ENCODE measurements at places on chromosomes 11 and 22.

DNA sequence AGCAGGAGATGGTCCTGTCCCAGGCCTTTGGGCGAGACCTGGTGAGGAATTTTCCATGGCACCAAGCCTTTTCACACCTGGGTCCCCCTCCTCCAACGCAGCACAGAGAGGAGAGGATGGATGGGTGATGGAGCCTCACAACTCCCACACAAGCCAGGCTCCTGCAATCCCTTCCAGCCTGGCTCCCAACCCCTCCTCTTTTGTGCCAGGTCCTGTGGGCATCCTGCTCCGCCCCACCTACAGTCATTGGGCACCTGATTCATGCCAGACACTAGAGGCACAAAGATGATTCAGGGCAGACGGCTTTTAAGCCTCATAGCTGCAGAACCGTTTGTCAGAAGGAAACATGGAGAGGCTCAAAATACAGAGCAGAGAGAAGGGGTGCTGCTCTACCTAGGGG, 16.1 kb upstream of the MYRF start:
- DNase-seq, result no peak

DNA sequence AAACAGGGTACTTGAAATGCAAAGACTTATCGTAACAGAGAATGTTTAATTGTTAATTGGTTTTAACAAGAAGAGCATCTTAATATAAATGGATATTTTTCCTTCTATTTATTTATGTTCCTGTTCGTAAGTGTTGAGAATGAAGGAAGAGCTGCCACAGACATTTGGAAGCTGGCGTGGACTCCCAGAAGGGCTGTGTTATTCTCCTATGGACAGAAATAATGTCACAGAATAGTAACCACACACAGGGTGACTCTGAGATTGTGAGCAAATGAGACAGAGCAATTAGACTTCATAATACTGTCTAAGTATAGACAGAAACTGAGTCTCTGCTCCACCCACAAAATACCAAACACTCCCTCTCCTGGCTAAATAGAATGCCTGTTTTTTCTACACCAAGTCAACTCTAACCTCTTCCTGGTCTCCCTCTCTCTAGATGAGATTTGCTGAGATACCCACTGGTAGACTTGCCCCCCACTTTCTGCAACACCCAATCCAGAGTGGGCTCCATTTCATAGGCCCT, 6.1 kb downstream of the APOL3 start:
- DNase-seq, result no peak

- no peak for DNase-seq
Measured at GRCh38 chr11:75463106-75463774, 30.2 kb upstream of the KLHL35 start.

DNA sequence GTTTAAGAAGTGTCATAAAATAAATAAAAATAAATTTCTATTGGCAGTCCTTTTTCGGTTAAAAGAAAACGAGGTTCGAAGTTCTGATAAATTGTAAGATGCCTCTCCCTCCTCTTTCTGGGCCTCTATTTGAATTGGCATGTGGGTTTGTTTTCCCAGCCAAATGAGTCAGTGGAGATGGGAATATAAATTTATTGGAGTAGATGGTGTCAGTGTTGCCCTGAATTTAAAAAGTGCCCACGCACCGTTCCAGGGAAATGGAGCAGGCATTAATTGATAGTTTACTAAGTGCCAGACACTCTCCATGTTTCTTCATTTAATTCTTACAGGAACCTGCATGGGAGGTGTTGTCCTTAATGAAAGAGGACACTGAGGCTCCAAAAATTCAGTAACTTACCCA, 119.2 kb downstream of the FEZ1 start:
- no peak for DNase-seq

- no peak for DNase-seq
Measured at GRCh38 chr22:47901911-47902310, 1139.5 kb downstream of the TBC1D22A start.

DNA sequence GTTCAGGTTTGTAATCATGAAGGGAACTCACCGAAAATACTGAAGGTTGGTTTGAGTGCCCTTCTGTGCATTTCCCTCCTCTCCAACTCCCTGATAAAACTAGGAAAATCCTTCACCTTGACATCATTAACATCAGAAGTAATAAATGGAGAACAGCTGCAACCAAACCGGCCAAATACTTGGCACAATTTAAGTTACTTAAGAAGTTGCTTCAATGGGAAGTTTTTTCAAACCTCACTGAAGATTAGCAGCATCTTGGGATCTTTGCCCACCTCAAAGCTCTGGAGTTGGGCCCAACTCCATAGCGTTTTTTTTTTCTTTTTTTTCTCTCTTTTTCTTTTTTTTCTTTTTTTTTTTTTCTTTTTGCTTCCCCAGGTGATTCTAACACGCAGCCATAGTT, 784.8 kb downstream of the KCNA4 start:
- DNase-seq, result no peak
